ENCODE measurements at places on chromosomes 12 and 14.

- no peak for DNase-seq
These were observed 315.3 kb downstream of the MED13L start for GRCh38 chr12:115962216-115962615.

- DNase-seq, result no peak
These were observed 4.1 kb downstream of the KRT85 start for GRCh38 chr12:52363111-52363679.

DNA sequence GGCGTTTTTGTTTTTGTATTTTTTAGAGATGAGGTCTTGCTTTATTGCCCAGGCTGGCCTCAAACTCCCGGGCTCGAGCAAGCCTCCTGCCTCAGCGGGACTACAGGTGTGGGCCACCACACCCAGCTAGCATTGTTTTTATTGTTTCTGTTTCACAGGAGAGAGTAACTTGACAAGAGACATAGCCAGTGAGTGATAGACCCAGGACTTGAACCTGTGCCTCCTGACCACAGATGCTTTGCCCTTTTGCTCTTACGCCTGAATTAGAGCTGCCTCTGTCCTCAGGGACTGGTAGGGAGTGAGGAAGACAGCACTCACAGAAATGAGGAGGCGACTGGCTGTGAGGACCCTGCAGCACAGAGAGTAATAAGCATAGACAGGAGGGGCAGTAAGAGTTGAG, 2.3 kb downstream of the EVL start:
- DNase-seq, result no peak

DNA sequence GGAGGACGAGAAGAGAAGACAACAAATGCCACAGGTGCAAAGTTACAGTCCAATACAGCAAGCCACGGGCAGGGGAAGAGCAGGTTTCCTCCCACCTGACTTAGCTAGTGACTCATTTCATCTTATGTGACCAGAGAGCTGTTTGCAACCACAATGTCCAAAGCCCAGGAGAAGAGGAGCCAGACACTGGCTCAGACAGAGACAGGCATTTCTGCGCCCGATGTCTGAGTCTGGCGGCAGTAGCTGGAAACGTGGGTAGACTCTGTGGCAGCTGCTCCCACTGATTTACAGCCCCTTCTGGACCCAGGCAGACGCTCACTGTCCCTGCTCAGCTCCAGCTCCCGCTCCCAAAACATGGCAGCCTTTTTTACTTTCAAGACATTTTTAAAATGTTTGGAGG, 60.0 kb downstream of the CHGA start:
- DNase-seq, result no peak

GRCh38 chr14:94601884-94602391, 10.3 kb upstream of the SERPINA3 start:
- no peak for DNase-seq

- DNase-seq, result peak; percentile 79
These were observed at the start of gene DDN for GRCh38 chr12:48999371-49000131. Gene DDN, minus strand, starts transcription at chr12:48999375. Its CDS starts 88 bp downstream, at chr12:48999287.
